ENCODE measurements at places on chromosomes 3 and 15.

- DNase-seq, result no peak
Measured at GRCh38 chr3:50574444-50574831, 5.1 kb downstream of the HEMK1 start.

- DNase-seq, result no peak
Measured at GRCh38 chr3:330494-331115, 134.0 kb downstream of the CHL1 start.

DNA sequence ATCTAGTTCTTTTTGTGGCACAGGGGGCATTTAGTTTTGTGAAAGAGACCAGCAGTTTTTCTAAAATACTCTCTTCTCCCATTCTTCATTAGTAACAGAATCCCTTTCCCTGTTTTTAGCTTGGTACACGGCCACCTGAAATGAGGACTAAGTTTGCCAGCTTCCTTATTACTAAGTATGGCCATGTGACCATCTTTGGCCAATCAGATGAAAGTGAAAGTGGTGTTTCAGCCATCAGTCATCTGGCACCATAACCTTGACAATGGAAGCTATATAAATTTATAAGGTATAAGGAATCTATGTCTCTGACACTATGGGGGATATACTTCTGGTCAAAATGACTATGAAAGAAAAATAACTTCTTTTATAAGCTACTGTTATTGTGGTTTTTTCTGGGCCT, 570.4 kb downstream of the AGBL1 start:
- DNase-seq, result no peak

- DNase-seq, result no peak
Measured at GRCh38 chr3:189954733-189955665, 165.7 kb downstream of the P3H2 start.

- DNase-seq, result no peak
Measured at GRCh38 chr3:159548675-159549335, 439.8 kb upstream of the IL12A start.

GRCh38 chr15:68997930-68998777, 16.3 kb upstream of the NOX5 start:
- no peak for DNase-seq

GRCh38 chr15:88880944-88881740, 14.2 kb downstream of the HAPLN3 start:
- no peak for DNase-seq

DNA sequence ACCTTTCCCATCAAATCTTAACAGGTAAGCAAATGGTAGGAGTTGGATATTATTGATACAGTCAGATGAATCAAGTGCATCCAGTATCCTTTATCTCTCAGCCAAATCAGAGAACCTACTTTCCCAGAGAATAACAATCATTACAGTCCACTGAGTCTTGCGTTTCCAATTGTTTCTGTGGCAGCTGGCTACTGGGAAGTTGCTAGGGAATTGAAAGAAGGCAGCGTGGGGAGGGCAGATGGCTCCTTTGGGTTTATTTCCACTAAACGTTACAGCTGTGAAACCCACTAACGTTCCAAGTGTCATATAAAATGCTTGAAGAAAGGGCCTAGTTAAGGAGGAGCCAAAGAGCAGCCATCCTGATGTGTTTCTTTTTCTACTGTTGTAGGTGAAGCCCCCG, 78.4 kb downstream of the WDR72 start:
- no peak for DNase-seq

DNA sequence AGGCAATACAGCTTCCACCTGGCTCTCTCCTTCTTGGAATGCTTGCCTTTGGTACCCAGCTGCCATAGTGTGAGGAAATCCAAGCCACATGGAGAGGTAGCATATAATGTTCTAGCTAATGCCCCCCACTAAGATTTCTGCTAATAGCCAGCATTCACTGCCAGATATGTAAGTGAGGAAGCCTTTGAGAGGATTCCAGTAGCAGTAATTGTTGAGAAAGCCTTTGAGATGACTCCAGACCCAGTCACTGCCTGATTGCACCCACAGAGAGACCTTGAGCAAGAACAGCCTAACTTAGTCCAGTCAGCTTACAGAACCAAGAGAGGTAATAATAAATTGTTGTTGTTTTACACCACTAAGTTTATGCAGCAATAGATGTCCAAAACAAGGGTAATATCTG, 63.1 kb downstream of the STRIT1 start:
- DNase-seq, result no peak

- DNase-seq, result no peak
Measured at GRCh38 chr3:108552267-108553159, 36.7 kb downstream of the CIP2A start.

DNA sequence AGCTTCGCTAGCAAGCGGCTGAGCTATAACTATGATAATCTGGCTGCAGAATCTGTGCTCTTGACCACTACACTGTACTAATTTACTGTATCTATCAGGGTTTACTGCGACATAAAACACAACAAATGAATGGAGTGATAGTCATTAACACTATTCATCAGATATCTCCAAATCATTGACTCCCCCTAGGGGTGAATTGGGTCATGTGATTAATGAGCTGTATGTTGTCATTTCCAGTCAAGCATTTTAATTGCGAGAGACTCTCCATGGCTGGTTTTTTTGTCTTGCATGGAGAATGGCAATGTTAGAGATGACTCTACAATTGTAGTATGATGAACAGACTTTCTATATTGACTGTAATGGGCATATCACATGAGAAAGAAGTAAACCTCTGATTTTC, 10.5 kb upstream of the TM4SF18 start:
- DNase-seq, result no peak

DNA sequence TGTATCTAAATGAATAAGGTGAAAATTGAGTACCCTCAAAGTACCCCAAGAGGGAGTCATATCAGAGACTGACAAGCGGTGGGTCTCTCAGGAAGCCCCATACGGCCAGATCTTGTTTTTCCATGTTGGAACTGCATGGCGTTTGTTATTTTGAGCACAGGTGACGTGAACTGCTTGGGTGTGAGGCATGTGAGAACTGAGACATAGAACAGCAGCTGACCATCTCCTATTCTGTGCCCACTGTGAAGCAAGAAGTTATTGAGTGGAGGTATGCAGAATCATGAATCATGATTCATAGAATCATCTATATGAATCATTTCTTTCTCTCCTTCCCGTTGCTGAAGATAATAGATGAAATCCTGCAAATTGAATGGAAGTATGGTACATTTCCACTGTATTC, 4.6 kb downstream of the VPS8 start:
- no peak for DNase-seq

- DNase-seq, result no peak
Measured at GRCh38 chr3:110344487-110344886, 727.1 kb upstream of the NECTIN3 start.

GRCh38 chr3:174466471-174467054, 392.6 kb upstream of the NAALADL2 start:
- DNase-seq, result no peak

DNA sequence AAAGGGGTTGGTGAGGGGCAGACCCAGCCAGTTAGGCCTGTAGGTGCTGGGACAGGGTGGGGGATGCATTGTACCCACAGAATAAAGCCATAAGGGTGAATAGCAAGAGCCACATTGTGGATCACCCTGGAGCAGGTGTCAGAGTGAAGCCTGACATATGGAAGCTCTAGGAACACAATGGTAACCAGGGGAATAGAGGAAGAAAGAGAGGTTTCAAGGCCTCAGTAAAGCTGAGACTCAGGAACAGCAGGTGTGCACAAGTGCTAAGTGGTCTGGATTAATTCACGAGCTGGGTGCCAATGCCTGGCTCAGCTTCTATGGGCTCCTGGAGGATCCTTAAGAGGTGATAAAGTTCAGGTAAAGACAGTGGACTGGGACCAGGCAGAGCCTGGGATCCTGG, 323.7 kb upstream of the CTNNB1 start:
- no peak for DNase-seq

GRCh38 chr15:25884370-25884769, 21.2 kb upstream of the ATP10A start:
- no peak for DNase-seq

GRCh38 chr3:114411811-114412803, 118.3 kb downstream of the TIGIT start:
- DNase-seq, result no peak

GRCh38 chr3:156627946-156628569, 46.3 kb upstream of the TIPARP start:
- no peak for DNase-seq

DNA sequence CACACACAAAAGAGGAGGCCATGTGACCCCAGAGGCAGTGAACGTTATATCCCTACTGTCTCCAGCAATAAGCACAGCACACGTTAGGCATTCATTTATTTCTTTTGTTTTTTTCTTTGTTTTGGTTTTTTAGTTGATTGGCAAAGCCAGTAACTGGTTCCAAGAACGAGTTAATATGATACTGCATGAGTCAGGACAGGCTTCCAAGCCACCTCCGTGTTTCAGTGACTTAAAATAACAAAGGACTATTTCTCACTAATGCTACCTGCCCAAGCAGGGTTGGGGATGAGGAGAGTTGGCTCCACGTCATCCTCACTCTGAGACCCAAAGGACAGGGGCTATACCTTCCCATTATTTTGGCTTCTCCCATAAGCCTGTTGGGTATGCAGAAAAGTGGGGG, 130.5 kb downstream of the ST8SIA2 start:
- no peak for DNase-seq

- DNase-seq, result no peak
Measured at GRCh38 chr15:76332796-76333195, 3.8 kb upstream of the ISL2 start.

GRCh38 chr15:25987638-25988037, 124.5 kb upstream of the ATP10A start:
- no peak for DNase-seq

- DNase-seq, result no peak
Measured at GRCh38 chr3:31025541-31025940, 131.1 kb upstream of the GADL1 start.

- no peak for DNase-seq
Measured at GRCh38 chr3:124951511-124952281, 17.1 kb upstream of the MUC13 start.

DNA sequence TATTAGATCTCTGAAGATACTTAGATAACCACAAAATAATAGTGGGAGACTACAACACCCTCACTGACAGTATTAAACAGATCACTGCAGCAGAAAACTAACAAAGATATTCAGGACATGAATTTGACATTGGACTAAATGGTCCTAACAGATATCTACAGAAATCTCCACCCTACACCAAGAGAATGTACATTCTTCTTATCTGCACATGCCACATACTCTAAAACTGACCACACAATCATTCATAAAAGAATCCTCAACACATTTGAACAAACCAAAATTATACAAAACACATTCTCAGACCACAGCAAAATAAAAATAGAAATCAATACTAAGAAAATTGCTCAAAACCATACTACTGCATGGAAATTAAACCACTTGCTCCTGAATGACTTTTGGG, 116.3 kb downstream of the DTWD1 start:
- DNase-seq, result no peak

GRCh38 chr3:22691856-22692628, 511.1 kb upstream of the UBE2E2 start:
- no peak for DNase-seq

GRCh38 chr3:167855306-167855705, 119.8 kb downstream of the SERPINI1 start:
- no peak for DNase-seq

DNA sequence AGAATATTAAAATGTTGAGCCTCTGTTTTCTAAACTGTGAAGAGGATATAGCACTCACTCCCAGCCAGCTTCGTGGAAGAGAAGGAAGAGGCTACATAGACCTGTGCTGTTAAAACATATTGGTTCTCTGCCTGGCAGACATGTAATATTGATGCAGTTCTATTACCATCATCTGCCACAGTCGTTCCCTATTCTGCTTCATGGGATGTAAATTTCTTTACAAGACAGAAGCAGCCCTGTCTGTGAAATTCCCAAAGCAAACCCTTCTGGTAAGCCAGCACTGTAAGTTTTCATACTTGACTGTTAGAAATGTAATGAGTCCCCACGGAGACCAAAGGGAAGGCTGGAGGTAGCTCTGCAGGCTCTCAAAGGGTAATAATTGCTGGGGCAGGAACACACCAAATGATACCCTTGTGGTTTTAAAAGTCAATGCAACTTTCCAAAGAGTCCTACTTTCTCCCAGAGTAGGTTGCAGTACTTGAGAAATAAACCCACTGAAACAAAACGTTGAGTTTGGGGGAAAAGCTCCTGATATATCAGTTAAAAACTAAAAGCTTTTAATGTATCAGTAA, 129.9 kb upstream of the HES1 start:
- no peak for DNase-seq

- DNase-seq, result no peak
Measured at GRCh38 chr15:55183679-55184078, 13.1 kb downstream of the RSL24D1 start.

GRCh38 chr15:27059610-27060202, 88.7 kb downstream of the GABRG3 start:
- no peak for DNase-seq

DNA sequence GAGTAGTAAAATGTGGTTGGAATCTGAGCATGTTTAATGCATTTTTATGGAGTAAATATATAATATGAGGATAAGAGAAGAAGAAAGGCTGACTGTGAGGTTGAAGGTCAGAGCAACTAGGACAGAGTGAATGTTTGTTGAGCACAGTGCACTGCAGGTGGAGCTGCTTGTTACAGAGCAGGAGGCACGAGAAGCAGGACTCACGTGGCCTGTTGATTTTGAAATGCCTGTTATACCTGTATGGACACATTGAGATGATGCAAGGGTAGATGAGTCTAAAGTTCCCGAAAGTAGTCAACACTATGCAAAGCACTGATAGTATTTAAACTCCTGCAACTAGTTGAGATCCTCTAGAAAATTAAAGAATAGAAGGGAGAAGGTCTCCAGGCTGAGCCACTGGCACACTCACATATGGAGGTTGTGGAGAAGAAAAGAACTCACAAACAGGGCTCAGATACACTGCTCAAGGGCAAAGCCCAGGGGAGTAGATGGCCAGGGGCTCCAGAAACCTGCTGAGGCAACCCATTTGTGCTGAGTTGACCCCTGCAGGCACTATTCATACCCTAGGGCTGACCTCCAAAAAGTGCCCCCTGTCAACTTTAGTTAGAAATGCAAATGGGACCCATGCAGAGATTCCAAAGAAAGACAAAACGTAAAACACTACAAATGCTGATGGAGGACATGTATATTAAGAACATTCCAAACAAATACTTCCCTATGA, 541.5 kb downstream of the GABRG3 start:
- no peak for DNase-seq
